A549 treated with RU486 at 1 μM for 4 hours (cell line): ENCODE measurements at places on chromosomes 1 and 21. TPM values are rescaled to one million over a fixed set of nuclear protein-coding genes. Genes with fewer than 3 reads are reported as not detected.

Gene OR2T29
- total RNA-seq, result not detected in 5 replicates

Gene COL11A1
- total RNA-seq, result 1.3 to 3.8 TPM (median 2.3 TPM) in 5 replicates

Gene RSRP1
- total RNA-seq, result 11.3 to 25.3 TPM (median 20.8 TPM) in 5 replicates

Gene UTS2
- total RNA-seq, result not detected in 5 replicates
